ENCODE measurements at places on chromosomes 16 and 17.

GRCh38 chr16:28311913-28312312 lies 19.6 kb downstream of the SBK1 start:
- DNase-seq: no peak

DNA sequence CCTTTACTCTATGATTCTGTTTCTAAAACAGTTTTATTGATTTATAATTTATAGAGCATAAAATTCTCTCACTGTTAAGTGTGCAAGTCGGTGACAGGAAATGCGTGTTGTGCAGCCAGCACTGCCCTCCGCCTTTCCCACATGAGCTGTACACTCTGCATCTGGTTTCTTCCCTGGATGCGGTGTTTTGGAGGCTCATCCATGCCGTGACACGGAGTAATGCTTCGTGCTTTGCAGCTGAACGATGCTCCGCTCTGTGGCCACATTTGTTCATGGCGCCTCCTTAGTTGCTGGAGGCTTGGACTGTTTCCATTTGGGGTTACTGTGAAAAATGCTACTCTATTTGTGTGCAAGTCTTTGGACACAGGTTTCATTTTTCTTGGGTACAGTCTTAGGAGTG lies 7.2 kb upstream of the IGFALS start:
- DNase-seq: no peak

DNA sequence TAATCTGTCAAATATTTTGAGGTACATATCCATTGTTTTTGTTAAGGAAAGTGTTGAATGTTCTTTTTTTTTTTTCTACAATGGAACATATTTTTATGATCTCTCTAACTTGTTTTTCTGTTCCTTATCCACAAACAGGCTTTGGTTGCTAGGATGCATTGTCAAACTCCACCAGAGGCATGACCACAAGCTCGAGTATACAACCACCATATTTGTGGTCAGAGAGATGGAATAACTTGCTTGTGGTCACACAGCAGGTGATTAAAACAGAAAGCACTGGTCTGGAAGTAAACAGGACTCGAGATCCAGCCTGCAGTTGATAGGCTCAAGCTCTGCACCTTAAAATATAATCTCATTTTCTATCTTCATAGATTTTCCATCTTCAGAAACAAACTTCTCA lies 105.8 kb upstream of the ADAMTS18 start:
- DNase-seq: no peak

DNA sequence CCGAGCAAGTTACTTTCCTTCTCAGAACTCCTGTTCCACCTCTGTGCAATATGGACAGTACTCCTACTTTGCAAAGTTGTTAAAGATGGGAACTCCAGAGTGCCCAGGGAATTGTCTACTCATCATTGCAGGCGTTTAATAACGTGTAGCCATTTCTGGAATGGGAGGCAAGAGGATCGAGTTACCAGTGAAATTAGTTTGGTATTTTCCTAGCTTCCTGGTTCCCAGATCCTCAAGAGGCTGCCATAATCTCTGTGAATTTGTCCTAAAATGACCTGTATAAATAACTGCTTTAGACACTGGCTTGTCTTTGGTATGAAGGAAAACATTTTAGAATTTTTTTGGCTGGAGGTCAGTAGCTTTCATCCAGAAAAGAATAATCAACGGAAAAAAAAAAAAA lies 27.7 kb downstream of the WWOX start:
- no peak for DNase-seq

GRCh38 chr17:21149621-21150020 lies 22.9 kb downstream of the DHRS7B start:
- no peak for DNase-seq

- no peak for DNase-seq
Measured at GRCh38 chr17:28612936-28613872, 781 bp downstream of the RSKR start.

- DNase-seq: no peak
Measured at GRCh38 chr17:67686241-67686640, 31.5 kb upstream of the NOL11 start.

- DNase-seq: no peak
Measured at GRCh38 chr16:85614338-85615013, 1.4 kb downstream of the GSE1 start.

- no peak for DNase-seq
Measured at GRCh38 chr17:39745335-39746144, 7.8 kb downstream of the GRB7 start.

- DNase-seq: no peak
Measured at GRCh38 chr16:27498916-27499658, 50.6 kb downstream of the GTF3C1 start.

DNA sequence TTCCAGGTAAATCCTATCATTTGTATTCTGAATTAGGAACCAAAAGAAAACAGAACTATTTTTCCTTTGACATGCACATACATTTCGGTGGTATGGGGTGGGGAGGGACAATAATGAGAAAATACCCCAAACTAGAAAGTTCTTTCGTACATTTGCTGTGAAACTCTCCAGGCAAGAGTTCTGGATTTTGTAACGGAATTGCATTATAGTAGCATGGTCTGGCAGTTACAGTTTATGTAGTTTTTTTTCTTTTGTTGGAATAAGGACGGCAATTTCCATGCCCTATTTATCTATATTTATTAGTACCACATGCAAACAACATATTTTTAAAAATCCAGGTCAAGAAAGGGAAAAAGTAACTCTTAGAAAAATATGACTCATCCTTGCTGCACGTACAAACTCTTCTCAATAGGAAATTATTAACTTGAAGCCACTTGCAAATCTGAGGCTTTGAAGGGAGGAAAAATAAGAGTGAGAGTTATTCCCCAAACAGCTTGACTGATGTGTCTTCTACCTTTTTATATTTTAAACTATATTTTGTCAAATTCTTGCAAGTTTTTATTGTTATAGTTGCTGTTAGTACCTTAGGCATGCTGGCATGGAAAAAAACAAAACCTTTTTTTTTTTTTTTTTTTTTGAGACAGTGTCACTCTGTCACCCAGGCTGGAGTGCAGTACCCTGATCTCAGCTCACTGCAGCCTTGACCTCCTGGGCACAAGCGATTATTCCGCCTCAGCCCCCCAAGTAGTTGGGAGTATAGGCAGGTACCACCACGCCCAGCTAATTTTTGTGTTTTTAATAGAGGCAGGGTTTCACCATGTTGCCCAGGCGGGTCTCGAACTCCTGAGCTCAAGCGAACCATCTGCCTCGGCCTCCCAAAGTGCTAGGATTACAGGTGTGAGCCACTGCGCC lies 69.3 kb downstream of the WWP2 start:
- DNase-seq: no peak

GRCh38 chr17:7211491-7212273 lies 8.0 kb downstream of the DLG4 start:
- DNase-seq: no peak

DNA sequence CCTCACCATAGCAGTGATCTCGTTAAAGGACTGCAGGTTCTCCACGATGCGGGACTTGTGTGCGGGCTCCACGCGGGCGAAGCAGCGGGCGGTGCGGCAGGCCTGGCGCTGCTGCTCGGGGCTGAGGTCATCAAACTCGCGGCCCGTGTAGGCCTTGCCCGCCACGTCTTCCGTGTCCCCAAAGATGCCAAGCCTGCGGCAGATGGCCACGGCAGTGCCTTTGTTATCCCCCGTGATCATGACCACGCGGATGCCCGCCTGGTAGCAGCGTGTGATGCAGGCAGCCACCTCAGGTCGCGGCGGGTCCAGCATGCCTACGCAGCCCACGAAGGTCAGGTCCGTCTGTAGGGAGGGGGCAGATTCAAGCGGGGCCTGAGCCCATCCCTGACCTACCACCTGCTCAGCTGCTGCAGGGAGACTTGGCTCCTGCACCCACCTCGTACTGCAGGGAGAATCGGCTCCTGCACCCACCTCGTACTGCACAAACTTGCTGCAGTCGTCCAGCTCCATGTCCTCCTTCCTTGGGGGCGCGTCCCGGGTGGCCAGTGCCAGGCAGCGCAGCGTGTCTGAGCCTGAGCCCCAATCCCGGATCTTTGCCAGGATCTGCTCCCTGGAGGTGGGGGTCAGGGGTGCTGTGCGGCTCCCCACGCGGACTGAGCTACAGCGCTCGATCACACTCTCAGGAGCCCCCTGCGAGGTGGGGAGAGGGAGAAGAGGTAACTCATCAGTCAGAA lies 23.1 kb downstream of the ATP2A3 start:
- no peak for DNase-seq

GRCh38 chr17:45855691-45856336 lies 11.1 kb downstream of the SPPL2C start:
- no peak for DNase-seq

DNA sequence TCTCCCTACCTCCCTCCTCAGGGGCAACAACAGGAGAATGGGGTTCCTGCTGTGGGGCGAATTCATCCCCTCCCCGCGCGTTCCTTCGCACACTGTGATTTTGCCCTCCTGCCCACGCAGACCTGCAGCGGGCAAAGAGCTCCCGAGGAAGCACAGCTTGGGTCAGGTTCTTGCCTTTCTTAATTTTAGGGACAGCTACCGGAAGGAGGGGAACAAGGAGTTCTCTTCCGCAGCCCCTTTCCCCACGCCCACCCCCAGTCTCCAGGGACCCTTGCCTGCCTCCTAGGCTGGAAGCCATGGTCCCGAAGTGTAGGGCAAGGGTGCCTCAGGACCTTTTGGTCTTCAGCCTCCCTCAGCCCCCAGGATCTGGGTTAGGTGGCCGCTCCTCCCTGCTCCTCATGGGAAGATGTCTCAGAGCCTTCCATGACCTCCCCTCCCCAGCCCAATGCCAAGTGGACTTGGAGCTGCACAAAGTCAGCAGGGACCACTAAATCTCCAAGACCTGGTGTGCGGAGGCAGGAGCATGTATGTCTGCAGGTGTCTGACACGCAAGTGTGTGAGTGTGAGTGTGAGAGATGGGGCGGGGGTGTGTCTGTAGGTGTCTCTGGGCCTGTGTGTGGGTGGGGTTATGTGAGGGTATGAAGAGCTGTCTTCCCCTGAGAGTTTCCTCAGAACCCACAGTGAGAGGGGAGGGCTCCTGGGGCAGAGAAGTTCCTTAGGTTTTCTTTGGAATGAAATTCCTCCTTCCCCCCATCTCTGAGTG lies 5.9 kb upstream of the LASP1NB start:
- DNase-seq: no peak

DNA sequence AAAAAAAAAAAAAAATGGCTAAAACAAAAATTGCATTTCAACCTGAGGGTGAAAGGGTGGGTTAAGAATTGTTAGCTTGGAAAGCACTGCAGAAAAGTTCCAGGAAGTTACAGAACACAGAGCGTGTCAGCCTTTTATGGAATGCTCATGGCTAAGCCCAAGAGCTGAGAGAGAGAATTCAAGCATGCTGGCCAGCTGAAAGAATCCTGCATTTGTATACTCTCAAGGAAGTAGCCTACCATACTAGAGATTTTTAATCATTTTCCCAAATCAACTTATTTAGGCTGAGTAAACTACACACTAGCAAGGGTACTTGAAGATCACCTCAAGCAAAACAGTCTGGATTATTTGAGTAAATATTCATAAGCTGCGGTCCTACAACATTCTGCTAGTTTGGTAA lies 153.9 kb downstream of the KCNJ2 start:
- DNase-seq: no peak

- DNase-seq: no peak
Measured at GRCh38 chr16:11689031-11689840, 21.0 kb downstream of the SNN start.

DNA sequence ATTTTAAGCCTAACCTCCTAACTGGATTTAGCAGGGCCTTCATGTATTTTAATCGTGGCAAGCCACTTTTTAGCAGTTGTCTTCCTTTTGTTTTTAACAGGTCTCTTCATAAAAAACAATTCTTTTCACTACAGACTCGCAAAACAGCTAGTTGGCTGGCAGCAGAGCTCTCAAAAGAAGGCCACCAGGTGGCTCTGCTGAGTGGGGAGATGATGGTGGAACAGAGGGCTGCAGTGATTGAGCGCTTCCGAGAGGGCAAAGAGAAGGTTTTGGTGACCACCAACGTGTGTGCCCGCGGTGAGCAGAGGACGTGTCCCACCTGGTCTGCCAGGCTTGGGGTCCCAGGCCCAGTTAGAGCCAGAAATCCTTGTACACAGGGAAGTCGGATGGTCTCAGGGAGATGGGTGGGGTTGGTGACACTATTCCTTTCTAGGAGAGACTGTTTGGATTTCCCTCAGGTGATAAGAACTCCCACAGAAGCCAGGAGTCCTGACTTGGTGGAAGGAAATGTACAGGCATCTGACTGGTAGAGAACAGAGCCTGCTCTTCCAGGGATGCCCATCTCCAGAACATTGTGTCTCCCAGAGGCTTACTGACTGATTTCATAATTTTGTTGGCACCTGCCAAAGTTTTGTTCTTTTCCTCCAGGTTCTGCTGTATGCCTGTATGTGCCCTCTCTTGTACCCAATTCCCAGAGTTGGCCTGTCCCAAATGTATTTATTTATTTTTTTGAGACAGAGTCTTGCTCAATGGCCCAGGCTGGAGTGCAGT lies 14.9 kb upstream of the DDX19A start:
- no peak for DNase-seq

GRCh38 chr17:47802341-47803022 lies 19.1 kb downstream of the OSBPL7 start:
- DNase-seq: no peak

DNA sequence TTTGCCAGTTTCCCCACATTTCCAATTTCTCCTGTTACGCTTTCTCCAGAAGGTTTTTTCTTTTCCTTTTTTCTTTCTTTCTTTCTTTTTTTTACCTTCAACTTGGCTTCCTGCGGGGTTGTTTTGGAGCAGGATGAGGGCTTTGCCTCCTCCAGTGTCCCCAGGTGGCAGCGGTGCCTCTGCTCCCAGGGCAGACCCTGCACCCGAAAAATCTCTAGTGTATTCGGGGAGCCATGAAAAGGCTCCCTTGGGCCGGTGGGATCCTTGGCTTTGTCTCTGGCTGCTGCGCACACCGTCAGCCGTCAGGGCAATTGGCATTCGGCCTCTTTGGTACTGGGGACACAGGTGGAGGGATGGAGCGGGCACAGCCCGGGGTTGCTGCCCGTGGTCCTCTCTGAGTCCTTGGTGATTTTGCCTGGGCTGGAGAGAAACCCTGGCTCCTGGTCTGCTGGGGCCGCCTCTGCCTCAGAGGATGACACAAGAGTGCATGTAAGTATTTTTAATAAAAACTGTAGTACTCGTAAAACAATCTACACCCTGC lies 846 bp downstream of the ITGB3 start:
- no peak for DNase-seq

DNA sequence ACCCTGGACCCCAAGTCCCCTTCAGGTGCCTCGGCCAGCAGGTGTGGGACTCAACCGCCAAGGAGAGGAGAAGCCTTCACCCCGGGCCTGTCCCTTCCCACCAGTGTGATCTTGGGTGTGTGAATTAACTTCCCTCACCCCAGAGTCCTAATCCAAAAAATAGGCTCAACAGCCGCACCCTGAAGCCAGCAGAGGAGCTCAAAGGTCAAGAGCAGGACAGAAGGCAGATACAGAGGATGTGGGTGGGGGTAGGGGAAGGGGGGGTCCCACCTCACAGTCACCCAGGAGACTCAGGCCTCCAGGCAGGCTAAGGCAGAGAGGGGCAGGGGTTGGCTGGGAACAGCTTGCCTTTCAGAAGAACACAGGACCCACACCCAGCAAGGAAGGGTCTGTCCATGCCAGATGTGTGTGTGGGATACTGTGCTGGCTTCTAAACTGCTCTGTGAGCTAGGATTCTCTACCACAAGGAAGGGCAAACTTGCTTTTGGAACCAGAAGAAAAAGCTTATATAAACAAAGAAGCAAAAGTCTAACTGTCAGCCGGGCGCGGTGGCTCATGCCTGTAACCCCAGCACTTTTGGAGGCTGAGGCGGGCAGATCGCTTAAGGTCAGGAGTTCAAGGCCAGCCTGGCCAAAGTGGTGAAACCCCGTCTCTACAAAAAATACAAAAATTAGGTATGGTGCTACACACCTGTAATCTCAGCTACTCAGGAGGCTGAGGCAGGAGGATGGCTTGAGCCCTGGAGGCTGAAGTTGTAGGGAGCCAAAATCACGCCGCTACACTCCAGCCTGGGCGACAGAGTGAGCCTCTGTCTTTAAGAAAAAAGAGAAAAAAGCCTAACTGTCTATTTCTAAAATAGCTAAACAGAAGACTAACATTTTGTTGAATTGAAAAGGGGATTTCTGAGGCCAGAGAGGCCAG lies 4.6 kb downstream of the PIEZO1 start:
- DNase-seq: no peak
